LNCaP clone FGC (cell line): ENCODE measurements at places on chromosomes 1 and 21.

- peak; percentile 52 for DNase-seq
Measured at GRCh38 chr1:220426989-220427388, 100.9 kb upstream of the MARK1 start.

- peak; percentile 100 for DNase-seq
Measured at GRCh38 chr1:85297855-85298629, 21.6 kb upstream of the BCL10 start.

DNA sequence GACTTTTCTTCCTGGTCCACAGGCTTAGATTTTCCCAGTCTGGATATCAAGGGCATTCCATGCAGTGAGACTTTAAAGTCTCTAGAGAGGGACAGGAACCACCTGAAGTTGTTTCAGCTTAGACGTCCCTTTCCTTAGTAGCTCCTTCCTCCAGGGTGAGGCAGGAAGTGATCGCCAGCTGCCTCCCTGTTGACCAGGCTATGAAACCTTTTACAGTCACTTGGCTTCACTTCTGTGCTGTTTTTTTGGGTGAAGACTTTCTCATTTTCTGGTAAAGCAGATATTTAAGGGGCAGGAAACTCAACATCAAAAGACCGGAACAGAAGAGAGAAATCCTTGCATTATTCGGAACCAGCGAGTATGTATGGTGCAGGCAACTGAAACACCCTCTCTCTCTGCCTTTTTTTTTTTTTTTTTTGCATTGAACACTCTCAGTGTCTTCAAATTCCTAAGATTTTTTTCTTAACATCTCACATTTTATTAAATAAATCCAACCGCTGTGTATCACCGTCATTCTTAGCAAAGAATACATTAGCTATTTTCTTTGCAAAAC is 234.6 kb upstream of the IRF2BP2 start:
- no peak for DNase-seq

GRCh38 chr1:239814306-239814881 is 277.3 kb upstream of the FMN2 start:
- DNase-seq, result no peak

DNA sequence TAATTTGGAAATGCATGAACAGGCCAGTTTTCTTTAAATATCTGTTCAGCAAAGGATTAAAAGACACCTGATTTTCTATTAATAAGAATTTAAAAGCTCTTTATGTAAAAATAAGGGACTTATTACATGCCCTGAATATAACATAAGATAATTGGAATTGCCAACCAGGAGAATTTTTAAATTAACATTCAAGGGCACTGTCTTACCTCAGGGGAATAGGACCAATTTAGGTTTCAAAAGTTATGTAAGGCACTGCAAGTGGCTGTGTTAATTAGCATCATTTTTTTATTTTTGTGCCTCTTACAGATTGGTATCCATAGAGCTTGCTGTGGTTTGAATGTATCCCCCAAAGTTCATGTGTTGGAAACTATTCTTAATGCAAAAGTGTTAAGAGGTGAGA is 1.3 kb upstream of the NEK2 start:
- DNase-seq, result no peak

DNA sequence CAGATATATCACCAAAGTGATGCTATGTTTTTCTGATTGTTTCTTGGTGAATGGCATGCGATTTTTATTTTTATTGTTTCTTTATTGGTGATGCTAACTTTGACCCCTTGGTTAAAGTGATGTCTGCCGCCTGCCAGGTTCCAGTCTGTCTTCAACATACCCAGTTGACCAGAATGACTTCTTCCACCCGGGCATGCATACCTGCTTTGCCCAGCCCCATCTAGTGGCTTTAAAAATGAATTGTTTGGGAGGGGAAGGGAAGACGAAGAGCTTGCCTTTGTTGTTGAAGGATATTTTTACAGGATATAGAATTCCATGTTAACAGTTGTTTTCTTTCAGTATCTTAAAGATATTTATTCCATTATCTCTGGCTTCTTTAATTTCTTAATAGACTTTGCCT is 65.1 kb downstream of the ATG4C start:
- DNase-seq, result no peak

DNA sequence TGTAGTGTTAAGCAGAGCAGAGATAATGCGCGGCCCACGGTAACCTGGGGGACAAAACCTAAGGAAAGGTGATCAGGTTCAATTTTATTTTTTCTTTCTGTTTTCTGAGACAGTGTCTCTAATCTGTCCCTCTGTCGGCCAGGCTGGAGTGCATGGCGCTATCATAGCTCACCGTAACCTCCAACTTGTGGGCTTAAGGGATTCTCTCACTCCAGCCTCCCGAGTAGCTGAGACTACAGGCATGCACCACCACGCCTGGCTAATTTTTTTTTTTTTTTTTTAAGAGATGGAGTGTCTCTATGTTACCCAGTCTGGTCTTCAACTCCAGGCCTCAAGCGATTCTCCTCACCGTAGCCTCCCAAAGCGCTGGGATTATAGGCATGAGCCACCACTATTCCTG is 724 bp upstream of the ANKRD35 start:
- DNase-seq, result no peak

DNA sequence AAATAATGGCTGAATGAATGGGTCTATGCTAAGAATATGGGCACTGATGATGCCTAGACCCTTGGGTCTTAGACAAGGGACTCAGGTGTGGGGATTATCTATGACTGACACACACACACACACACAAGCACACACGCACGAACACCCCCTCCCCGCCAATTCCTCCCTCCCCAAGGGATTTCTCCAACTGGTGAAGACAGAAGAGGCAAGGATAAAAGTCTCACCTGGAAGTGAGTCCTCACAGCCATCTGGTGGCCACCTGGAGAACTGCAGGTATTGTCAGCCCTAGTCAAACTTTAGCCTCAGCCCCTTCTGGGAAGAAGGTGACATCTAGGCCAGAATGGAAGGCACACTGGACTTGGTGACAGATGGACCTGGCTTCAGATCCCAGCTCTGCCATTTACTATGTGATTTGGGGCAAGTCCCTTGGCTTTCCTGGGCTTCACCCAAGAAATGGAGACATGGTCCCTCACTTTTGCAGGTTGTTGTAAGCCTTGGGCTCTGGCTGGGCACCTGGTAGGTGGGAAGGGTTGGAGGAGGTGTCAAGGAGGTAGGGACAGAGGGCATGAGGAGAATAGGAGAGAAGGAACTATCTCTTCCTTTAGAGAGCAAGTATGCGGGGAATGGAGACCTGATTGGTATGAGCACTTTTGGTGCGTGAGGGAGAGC is 4.0 kb upstream of the GPR3 start:
- no peak for DNase-seq

- no peak for DNase-seq
Measured at GRCh38 chr1:11575553-11575952, 78.7 kb downstream of the FBXO2 start.

DNA sequence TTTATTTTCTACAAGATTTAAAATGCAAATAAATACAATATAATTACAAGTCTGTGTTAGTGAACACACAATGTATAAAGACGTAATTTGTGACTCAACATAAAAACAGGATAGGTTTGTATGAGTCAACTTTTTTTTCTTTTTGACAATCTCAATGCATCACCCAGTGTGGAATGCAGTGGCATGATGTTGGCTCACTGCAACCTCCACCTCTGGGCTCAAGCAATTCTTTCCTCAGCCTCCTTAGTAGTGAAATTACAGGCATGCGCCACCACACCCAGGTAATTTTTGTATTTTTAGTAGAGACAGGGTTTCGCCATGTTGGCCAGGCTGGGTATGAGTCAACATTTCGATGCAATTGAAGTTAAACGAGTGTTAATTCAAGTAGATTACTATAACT is 5.9 kb upstream of the SPRR2E start:
- DNase-seq, result no peak

DNA sequence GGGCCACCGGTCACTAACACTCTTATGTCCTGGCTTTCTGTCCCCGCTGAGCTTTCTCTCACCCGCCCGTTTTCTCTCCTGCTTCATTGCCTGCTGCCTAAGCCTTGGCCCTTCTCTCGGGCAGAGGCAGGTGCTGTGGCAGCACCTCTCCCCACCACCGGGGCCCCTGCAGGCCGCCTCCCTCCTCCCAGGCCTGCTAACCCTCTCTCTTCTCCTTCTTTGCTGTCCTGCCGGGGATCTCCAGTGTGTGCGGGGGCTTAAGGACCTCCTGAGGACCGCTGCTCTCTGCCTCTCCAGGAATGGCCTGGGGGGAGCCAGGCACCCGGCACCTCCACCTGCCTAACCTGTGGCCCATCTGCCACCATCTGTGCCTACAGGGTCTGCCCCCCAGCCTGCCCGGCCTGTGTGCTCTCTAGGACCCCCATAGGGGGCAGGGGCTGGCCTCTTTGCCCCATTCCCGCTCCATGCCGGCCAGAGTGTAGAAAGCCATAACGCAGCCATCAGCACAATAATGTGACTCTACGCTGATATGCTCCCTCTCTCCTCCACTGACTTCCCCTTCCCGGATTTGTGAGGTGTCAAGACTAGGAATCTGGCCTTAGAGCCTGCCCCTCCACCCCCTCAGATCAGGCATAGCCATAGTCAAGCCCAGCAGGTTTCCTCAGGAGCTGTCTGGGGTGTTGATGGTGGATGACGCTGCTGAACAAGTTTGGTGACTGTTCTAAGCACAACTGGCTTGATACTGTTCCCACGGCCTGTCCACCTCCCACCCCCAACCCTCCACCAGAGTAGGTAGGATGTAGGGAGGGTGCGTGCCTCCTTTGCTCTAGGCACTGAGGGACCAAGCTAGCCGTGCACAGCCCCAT is 6.1 kb upstream of the SFN start:
- DNase-seq, result no peak

DNA sequence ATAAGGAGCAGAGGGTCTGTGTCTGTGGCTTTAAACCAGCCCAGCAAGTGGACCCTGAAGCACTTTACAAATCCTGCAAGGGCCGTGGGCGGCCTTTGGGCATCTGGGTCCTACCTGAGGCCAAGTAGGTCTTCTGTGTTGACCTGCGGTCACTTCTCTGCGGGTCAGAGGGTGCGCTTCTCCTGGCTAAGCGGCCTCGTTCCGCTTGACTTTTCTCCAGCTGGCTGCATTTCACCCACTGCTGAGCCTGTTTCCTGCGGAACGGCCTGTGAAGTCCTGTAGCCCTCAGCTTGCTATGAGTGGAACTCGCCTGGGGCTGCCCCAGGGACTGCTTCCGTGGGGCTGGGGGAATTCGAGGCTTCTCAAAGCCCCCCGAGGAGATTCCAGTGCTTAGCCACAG is 43.3 kb downstream of the SLC37A1 start:
- no peak for DNase-seq

DNA sequence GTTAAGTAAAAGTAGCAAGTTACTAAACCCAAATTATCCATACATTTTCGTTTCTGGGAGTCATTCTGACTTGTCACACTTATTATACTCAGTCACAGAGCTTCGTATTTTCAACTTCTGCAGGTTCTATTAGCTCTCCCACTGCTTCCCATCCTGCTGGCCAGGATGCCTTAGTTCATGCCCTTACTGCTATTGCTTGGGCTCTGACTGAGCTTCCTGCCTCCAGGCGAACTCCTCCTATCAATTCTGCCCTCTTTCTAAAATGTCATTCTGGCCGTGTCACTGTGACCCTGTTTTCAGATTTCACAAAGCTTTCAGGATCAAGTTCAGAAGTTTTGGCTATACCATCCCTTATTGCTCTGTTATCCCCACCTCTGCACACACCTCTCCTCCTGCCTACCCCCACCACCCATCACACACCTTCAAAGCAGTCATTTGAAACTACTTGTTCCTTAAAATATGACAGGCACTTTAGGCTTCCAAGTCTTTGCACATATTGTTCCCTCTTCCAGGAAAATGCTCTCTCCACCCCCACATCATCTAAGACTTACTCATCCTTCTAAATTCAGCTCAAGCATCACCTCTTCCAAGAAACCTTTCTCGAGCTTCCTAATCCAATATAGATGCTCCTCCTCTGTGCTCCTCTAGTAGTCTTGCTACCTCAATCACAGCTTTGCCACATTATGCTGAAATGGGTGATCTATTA is 278.0 kb downstream of the BRINP2 start:
- DNase-seq, result no peak

DNA sequence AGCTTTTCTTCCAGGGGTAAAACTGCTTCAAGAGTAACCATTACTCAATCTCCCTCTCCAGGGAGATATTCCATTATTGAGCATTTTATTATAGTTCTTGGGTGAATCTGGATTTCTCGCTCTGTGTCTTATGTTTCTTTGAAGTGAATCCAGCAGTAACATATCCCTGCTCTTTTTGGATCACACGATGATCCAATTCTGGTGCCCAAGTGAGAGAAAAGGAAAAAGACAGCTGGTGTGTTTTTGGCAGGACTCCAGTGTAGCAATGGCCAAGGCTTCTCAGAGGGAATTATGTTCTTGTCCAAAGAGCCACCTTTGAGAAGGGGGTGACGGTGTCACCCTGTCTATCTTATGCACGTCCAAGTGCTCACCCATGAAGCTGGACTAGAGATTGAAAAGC is 140.3 kb upstream of the ERRFI1 start:
- no peak for DNase-seq

DNA sequence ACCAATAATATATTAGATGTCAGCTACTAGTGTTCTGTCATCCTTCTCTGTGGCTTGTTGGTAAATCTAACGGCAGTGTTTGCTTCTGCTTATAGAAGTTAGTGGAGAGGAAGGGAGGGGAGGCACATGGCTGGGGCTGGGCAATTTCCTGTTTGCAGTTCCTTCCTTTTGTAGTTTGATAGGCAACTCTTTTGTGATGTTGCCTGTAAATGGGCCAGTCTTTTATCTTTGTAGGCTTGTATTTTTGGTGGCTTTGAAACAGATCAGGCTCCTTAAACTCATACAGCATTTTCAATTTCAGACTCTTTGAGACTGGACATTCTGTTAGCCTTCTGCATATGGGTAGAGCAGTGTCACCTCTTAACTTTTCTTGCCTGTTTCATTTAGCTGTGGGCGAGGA is 48.1 kb downstream of the CDC14A start:
- no peak for DNase-seq

DNA sequence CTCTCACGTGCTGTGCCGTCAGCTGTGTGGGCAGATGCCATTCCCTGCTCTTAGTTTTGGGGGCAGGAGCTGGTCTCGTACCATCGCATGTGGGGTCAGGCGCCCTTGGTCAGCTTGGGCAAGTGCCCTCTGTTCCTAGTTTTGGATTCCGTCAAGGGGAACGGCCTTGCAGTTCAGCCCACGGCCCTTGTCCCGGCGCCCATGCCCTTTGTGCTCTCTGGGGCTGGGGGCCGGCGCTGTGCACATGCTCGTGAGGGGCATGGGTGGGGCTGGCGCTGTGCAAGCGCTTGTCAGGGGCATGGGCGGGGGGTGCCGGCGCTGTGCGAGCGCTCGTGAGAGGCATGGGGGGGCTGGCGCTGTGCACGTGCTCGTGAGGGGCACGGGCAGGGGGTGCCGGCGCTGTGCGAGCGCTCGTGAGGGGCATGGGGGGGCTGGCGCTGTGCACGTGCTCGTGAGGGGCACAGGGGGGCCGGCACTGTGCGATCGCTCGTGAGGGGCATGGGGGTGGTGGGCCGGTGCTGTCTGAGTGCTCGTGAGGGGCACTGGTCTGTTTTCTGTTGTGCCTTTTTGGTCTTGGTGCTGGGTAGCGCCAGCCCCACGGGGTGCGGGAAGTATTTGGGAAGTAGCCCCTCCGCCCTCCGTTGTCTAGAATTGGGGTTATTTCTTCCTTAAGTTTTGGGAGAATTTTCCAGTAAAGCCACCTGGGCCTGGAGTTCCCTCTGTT is 29.5 kb upstream of the DIP2A start:
- no peak for DNase-seq
